Thymus (tissue), 14 donors: ENCODE measurements at places on chromosomes 7 and 10. TPM values are rescaled to one million over a fixed set of nuclear protein-coding genes. Genes with fewer than 3 reads are reported as not detected.
A peak's percentile ranks its signal among the peaks of the same experiment; 100 is the strongest.

The ZPBP gene
- 0.14 TPM for total RNA-seq

The TMEM209 gene
- total RNA-seq, result 13.4 TPM

DNA sequence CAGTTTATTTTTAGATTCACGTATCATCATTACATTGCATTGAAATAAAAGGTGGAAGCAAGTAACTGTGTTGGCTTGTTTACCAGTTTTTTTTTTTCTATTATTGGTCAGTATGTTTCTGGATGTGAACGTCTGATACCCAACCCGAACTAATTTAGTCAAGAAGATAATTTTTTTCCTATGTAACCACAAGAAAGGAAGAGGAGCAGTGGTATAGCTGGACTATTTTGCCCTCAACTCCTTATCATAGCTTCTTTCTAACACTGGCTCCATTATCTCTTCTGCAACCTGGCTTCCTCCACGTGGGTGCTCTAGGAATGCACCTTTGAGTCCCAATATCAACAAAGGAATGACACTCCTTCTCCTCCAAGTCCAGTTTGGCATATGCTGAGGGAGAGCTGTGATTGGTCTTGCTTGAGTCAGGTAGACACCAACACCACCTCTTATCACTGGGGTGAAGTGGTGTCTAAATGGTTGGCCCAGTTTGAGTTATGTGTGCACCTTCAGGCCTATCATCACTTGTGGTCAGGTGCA is 29.4 kb downstream of the OR9A2 start:
- DNase-seq, result no peak

DNA sequence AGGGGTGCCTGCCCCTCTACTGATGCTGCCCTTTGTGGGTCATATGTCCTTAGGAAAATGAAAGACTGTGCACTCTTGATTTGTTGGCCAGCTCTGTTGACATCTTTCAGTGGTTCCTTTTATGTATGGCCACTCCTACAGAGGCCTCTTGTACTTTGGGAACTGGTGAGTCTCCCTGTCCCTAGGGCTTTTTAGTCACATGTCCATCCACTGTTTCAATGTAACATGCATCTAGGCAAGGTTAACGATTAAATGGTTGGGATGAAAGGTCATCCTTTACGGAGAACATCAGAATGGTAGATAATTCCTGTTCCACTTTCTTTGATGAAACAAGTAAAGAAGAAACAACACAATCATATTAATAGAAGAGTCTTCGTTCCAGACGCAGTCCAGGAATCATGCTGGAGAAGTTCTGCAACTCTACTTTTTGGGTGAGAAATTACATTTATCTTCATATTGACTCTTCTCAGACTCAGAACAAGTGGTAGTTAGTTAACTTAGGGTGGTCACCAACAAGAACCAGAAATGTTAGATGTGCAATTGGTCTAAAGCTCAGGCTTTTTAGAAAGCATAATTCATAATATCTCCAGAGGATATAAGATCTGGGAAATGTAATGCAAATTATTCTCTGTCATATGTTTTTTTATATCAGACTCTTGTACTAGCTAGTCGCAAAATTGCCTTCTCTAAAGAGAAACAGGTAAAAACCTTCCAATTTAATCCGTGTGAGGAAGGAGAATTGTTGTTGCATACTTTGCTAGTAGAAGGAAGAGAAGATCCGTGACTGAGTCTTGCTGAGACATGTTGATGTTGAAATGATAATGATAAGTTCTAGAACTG is at the start of gene ABCC2:
Gene ABCC2, plus strand, starts transcription at position 194 of the 840 bp plus-strand sequence. Its CDS starts 205 bp downstream, at position 399.
- no peak for DNase-seq

The MUC12 gene
- 0.57 TPM for total RNA-seq

- DNase-seq, result no peak
Observed at GRCh38 chr7:47757921-47758411, 176.1 kb upstream of the TNS3 start.

GRCh38 chr10:69439813-69440506 is 11.3 kb upstream of the TSPAN15 start:
- no peak for DNase-seq

The CHCHD1 gene
- total RNA-seq, result 54.7 TPM

GRCh38 chr7:151462306-151462779 is 22.4 kb upstream of the CRYGN start:
- DNase-seq, result no peak

The SEMA3C gene
- total RNA-seq, result 5.6 TPM

The FOXP2 gene
- total RNA-seq, result 0.19 TPM

DNA sequence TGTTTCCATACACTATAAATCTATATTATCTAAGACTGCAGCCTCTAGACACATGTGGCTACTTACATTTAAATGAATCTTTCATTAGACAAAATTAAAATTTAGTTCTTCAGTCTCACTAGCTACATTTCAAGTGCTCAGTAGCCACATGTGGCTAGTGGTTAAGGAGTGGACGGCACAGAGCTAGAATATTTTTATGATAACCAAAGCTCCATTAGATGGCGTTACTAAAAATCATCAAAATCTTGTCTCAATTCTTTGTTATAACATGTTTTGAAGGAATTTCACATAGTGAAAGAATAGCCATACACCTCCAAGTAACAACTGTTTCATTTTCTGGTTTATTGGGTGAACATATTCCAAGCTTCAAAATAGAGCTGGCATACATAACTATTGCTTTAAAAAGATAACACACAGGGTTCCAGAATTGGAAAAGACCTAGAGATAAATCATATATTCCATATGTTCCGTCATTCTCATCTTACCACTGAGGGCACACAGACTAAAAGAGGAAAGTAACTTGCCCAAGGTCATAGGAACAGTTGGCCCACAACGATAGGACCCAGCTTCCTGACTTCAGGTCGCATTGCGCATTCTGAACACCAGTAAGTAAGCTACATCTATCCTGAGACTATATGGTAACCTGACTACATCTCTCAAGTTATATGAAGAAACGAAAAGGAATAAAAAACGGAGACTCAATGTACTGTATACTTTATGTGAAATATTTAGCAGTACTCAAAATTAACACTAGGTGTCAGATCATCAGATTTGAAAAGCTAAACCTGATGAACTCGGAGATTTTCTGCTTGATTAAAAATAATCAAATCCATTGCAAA is 66.6 kb downstream of the CAV1 start:
- no peak for DNase-seq

The TCAF1 gene
- total RNA-seq, result 18.2 TPM

DNA sequence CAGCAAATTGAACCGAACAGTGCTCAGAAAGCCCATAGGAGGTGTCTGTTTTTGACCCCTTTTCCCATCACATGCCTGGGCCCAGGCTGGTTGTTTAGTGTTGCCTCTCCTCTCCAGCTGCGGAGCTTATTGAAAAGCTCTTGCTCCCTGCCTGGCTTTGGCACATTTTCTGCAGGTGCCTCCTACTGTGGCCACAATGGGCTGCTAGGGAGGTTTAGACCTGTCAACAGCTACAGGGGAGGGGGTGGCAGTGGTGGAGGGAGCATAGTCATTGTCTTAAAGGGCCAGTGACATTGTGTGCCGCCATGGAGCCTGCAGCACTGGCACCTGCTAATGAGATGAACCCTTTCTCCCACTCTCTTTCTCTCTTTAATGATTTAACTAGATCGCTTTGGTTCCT is 13.2 kb upstream of the ENO4 start:
- DNase-seq, result peak; percentile 74

The LRRN3 gene
- total RNA-seq, result 23.8 TPM

DNA sequence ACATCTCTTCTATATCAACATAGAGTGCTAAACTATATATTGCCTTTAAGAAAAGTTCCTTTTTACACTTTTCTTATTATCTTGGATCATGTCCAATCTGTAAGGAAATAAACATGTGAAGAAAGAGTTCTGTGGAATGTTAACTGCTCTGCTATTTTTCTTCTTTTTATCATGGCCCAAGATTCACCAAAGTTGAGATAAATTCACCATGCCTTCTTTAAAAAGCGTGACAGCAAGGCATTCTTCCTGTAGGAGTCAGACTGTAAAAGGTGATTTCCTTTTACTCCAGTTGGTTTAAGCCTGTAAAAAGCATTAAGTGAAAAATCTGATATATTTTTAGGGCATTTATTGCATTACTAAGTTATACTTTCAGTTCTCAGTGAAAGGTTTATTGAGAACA is 165.7 kb upstream of the FZD1 start:
- no peak for DNase-seq

- no peak for DNase-seq
Observed at GRCh38 chr10:72096115-72097000, 8.0 kb upstream of the SPOCK2 start.

- no peak for DNase-seq
Observed at GRCh38 chr7:135938086-135938485, 39.1 kb downstream of the MTPN start.

DNA sequence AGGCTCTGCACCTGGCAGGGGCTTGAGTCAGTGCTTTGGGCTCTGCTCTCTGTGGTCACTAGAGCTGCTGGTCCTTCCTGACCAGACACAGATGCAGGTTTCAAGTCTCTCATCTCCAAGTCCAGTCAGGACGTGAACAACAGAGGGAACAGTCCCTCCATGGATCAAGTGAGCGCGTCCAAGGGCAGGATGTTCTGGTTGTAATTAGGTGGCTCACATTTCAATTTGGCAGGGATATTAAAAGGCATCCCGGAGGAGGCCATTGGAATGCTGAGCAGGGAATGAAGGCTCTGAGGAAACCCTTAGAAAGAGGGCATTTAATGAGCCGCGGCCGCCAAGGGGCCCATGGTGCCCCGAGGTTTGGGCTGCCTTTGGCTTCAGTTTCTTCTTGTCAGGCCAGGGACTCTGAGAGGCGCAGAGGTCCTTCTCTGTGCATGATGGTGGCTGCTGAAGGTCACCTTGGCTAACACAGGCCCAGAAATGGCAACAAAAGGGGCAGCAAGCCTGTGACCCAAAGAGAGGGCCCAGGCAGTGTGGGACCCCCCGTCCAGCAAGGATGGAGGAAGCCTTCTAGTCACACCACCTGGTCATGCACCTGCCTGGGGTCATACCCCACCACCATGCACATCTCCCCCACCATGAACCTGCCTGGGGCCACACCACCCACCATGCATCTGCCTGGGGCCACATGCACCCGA is 30.7 kb upstream of the INPP5A start:
- no peak for DNase-seq

The NUTM2E gene
- 0.42 TPM for total RNA-seq

GRCh38 chr7:87036985-87037384 is 22.5 kb downstream of the ELAPOR2 start:
- no peak for DNase-seq

DNA sequence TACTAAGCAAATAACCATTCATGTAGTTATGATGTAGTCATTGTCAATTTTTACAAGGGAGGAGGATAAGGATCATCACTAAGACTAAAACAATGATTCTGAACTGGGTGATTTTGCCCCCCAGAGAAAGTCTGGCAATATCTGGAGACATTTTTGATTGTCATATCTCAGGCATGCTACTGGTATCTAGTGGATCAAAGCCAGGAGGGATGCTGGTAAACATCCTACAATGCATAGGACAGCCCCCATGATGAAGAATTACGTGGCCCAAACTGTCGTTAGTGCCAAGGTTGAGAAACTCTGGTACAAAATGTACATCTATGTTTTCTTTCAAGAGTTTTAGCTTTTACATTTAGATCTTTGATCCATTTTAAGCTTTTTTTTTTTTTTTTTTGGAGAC is 57.3 kb downstream of the GBF1 start:
- DNase-seq, result no peak

The TMEM130 gene
- 0.24 TPM for total RNA-seq

- DNase-seq, result no peak
Observed at GRCh38 chr7:123075838-123076467, 80.5 kb upstream of the TAS2R16 start.

The AS3MT gene
- total RNA-seq, result 5.2 TPM

- DNase-seq, result no peak
Observed at GRCh38 chr10:121668314-121669027, 70.2 kb upstream of the FGFR2 start.

DNA sequence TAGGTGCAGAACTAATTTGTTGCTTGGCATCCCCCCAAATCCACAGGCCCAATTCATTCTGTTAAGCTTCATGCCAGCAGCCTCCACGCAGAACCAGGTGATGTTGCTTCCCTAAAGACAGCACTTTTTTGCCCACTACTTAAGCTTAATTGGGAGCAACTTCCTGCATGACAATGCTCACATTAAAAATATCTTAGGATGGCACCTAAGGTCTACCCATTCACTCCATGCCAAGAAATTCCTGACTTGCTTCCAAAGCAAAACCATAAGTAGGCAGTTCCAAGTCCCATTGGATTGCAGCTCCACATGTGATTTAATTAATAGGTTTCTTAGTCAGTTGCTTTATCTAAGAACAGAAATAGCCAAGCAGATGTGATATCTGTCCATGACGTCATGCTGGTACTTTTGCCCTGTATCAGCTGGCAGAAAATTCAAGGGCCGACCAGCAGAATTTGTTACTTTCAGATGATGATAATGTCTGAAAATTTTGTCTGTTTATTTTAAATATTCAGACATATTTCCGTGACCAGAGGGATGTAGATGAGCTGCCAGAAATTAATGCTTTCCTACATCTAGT is 325.5 kb downstream of the LHFPL3 start:
- no peak for DNase-seq

The SRRM3 gene
- total RNA-seq, result 0.05 TPM

The SLC39A12 gene
- total RNA-seq, result 0.05 TPM

The SLC26A5 gene
- total RNA-seq, result 0.05 TPM

DNA sequence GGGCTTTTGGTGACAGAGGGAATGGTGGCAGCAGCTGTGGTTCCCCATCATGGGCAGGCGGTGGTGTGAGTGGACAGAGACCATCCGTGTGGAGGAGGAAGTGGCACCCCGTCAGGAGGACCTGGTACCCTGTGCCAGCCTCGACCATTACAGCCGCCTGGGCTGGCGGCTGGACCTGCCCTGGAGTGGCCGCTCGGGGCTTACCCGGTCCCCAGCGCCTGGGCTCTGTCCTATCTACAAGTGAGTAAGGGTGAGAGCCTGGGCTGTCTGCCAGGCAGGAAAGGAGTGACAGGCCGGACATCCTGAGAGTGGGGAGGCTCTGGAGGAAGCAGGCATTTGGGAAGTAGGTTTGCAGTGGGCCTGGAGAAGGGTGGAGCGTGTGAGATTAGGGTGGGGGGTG is 2.9 kb upstream of the ZNF467 start:
- DNase-seq, result no peak

GRCh38 chr7:14016950-14017349 is 27.5 kb upstream of the ETV1 start:
- no peak for DNase-seq

- DNase-seq, result no peak
Observed at GRCh38 chr7:120442838-120443237, 169.9 kb downstream of the KCND2 start.

DNA sequence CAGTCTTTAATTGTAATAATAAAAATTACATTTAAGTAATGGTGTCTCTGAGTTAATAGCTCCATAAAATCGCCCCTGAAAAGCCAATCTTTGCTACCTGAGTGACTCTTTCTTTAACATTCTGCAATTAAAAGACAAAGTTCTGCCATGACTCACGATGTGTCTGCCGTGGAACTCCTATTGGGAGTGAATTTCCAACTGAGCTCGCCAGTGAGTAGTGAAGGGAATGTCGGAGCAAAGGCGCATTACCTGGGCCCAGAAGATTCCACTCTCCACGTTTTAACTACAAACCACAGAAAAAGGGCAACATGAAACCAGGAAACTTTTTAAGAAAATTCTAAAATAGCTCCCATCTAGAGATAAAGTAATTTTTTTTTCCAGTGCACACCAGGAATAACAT is 36.9 kb upstream of the RNF32 start:
- no peak for DNase-seq

- DNase-seq, result no peak
Observed at GRCh38 chr7:1066242-1066588, 21.7 kb upstream of the GPER1 start.
